ENCODE measurements at places on chromosomes 12 and 14. TPM values are rescaled to one million over a fixed set of nuclear protein-coding genes. Genes with fewer than 3 reads are reported as not detected.

The KLRK1 gene
- total RNA-seq = 8.1 TPM

The OAS2 gene
- 57.7 TPM for total RNA-seq

The DPF3 gene
- 0.90 TPM for total RNA-seq

The NCOR2 gene
- 336 TPM for total RNA-seq

The AMN gene
- 19.8 TPM for total RNA-seq

The PMCH gene
- total RNA-seq = not detected

The CISTR gene
- total RNA-seq = not detected

The CNTN1 gene
- 15.1 TPM for total RNA-seq

The APOF gene
- total RNA-seq = not detected

The KLRC3 gene
- not detected for total RNA-seq

The PRPH gene
- not detected for total RNA-seq

The SLC39A9 gene
- 55.6 TPM for total RNA-seq

The NEUROD4 gene
- not detected for total RNA-seq

The EPYC gene
- total RNA-seq = not detected

The C14orf180 gene
- total RNA-seq = 0.14 TPM

The KRT71 gene
- not detected for total RNA-seq

The RABGGTA gene
- total RNA-seq = 50.3 TPM

The CLEC2A gene
- total RNA-seq = not detected

The GARIN6 gene
- not detected for total RNA-seq

The STYK1 gene
- 0.93 TPM for total RNA-seq

The C14orf132 gene
- 63.1 TPM for total RNA-seq

The MANSC4 gene
- total RNA-seq = not detected

The DEPDC4 gene
- 0.61 TPM for total RNA-seq

The PPP2R5C gene
- 165 TPM for total RNA-seq

The TMEM229B gene
- 5.4 TPM for total RNA-seq

The B4GALNT1 gene
- total RNA-seq = 0.93 TPM

The SLC5A8 gene
- total RNA-seq = 2.8 TPM

The TXNRD1 gene
- 161 TPM for total RNA-seq

The TCTN2 gene
- total RNA-seq = 10.5 TPM

The KITLG gene
- 68.1 TPM for total RNA-seq

The PPP1R1A gene
- not detected for total RNA-seq

The CCDC184 gene
- 0.61 TPM for total RNA-seq

The RASSF9 gene
- 7.9 TPM for total RNA-seq

The TBX5 gene
- 22.3 TPM for total RNA-seq

The IQSEC3 gene
- 4.6 TPM for total RNA-seq

The EFS gene
- 10.4 TPM for total RNA-seq

The NOVA1 gene
- total RNA-seq = 1.6 TPM

The GLI1 gene
- 1.4 TPM for total RNA-seq

The RNU6-7 gene
- not detected for total RNA-seq

The INHBC gene
- total RNA-seq = not detected

The LBHD2 gene
- not detected for total RNA-seq

The ANKS1B gene
- total RNA-seq = 5.3 TPM

The GNG2 gene
- 24.4 TPM for total RNA-seq

The MBIP gene
- total RNA-seq = 119 TPM

The RNFT2 gene
- total RNA-seq = 2.6 TPM

The REP15 gene
- total RNA-seq = 4.5 TPM

The SCNN1A gene
- total RNA-seq = 199 TPM

The CLEC4C gene
- total RNA-seq = not detected

The MUCL1 gene
- not detected for total RNA-seq
